Stimulated activated effector memory CD8-positive, alpha-beta T cell treated with anti-CD3 and anti-CD28 coated beads, Interleukin-12 subunit alpha, Interleukin-12 subunit beta, amount 100 ng/mL, for 72 hours (primary cell): ENCODE measurements at places on chromosomes 12 and 14.

GRCh38 chr14:103856607-103857006 is 9.2 kb upstream of the PPP1R13B start:
- DNase-seq, result no peak

GRCh38 chr14:92108345-92109254 is 2.2 kb upstream of the ATXN3 start:
- DNase-seq, result no peak

- peak; percentile 62 for DNase-seq
Observed at GRCh38 chr14:76929927-76930326, 98.6 kb downstream of the IRF2BPL start.

DNA sequence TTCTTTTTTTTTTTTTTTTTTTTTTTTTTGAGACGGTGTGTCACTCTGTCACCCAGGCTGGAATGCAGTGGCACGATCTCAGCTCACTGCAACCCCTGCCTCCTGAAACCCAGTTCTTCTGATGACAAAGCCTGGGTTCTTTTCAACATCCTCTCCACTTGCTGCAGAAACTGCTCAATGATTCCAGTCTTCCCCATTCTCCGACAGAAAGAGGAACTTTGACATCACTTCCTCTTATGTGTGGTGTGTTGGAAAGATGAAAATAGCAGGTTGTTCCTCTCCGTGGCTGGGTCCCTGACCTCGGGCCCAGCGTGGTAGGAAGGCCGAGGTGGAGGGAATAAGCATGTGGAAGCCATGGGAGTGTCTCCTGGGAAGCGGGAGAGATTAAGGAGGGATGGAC is 198.4 kb downstream of the PHETA1 start:
- DNase-seq, result no peak

- DNase-seq, result no peak
Observed at GRCh38 chr12:43976027-43976426, 140.1 kb downstream of the TMEM117 start.
